Retina (tissue), 1 donor: ENCODE measurements at places on chromosomes 16 and 17.
A peak's percentile ranks its signal among the peaks of the same experiment; 100 is the strongest.

DNA sequence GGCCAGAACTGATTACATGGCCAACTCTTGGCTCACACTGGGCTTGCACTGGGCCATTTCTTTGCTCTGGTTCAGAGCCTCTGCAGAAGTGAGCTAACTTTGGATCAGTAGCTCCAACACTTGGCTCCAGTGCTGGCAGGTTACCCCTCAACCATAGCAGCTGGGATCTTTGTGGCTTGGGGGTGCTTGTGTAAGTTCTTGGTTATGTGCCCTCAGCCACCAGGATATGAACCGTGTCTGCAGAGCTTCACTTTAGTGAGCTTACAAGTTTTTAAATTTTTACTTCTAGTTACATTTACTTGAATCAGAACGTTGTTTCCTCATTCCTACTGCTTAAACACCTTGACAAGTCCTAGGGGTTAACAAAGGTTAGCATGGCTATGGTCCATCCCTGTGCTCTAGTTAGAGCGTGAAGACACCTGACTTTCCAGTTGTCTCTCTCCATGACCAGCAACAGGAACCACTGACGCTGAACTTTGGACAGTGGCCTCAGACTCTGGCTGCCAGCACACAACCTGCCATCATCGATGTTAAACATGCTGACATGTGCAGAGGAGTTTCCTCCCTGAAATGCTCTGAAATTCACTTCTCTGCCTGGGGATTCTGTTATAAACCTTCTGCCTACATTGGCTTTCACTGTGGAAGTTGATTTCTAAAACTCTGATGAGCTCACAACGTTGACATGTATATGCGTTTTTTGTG, 4.1 kb downstream of the PDF start:
- DNase-seq, result no peak

DNA sequence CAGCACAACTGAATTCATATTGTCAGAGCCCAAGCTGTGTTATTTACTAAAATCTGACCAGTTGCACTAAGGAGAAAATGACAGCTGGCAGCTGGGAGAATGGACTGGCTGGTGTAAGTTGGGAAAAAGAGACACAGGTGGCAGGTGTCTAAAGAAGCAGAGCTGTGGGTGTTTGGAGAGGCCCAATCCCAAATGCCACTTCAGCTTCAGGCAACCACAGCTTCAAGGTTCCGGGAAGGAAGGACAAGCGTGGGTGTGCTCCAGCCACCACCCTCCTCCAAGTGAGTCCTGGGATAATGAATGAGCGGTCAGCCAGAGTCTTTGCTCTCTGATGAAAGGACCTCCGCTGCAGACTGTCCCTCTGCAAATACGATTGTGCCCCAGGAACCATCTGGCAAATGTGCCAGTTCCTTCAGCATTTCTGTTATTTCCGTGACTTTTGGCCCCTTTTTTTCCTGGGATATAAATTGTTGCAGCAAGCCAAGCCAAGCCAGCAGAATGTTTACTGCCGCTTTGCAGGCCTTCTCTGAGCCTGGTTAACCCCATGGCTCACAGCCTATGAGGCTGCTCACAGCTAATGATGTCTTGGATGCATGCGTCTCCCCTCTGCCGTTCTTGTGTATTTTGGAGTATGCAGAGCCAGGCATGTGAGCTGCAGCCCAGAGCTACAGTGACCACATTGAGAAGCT, 9.5 kb upstream of the RHBDL3 start:
- DNase-seq, result no peak

- no peak for DNase-seq
These were observed 57.6 kb downstream of the RGS9 start for GRCh38 chr17:65194670-65195334.

DNA sequence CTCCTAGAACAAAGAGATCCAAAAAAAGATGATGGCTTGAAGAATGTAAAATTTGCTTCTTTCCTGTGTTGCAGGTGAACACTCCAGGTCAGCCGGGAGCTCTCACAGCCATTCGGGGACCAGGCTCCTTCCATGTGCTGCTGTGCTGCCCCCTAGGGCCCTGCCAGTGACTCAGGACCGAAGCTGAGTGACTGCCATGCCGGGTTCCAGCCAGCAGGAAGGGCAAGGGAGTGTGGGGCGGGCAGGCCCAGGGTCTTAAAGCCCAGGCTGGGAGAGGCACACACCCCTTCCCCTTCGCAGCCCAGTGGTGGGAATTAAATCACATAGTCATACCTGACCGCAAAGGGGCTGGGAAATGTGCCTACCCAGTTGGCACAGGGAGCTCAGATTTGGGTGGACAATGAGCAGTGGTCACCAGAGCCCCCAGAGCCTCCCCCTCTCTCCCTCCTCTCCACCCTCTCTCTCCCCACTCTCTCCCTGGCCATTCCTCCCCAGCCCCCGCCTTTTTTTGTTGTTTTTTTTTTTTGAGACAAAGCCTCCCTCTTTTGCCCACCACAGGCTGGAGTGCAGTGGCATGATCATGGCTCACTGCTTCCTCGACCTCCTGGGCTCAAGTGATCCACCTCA, 11.5 kb downstream of the EPOP start:
- DNase-seq, result peak; percentile 72

DNA sequence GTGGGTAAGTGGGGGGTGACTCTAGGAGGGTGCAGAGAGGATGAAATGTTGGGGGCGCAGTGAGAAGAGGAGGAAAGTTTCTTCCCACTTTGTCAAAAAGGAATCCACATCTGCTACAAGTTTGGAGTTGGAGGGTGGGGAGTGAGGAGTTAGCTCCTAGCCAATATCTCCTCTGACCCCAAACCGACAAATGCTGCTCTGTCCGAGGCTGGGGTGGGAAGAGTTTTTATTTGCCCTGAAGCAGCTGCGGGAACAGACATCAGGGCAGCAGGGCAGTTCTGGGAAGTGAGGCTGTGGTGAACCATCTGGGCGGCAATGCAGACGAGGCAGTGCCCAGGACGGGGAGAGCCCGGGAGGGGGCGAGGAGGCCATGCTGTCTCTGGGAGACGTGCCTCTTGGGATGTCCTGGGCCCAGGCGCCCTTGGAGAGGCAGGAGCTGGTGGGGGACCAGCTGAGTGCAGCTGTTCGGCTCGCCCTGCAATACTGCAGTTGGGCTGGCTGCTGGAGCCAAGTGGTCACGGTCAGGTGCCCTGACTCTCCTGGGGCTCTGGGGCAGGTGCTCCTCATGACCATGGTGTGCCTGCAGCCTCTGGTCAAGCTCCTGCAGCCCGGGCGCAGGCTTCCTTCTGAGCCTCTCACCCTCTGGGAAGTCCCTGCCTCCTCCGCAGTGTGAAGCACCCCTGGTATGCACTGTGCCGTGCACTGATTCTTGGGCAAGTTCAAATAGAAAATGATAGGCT, 6.4 kb upstream of the SOCS3 start:
- peak; percentile 29 for DNase-seq

- DNase-seq, result peak; percentile 66
These were observed 5.5 kb downstream of the LIMD2 start for GRCh38 chr17:63694229-63694949.

DNA sequence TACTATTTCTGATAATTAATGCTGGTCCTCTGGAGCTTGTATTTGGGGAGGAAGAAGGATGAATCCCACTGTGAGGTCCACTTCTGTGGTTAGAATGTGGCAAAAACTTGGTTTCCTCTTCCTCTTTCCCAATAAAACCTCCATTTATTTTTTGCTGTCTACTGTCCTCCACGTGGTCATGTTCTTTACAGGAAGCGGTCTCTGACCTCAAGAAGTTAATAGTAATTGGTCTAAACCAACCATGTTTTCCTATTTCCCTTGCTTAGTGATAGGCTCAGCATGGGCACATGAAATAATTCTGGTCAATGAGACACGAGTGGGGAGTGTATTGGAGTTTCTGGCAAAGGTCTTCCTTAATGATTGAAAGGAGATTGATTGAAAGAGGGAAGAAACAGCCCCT, 33.9 kb downstream of the CHP2 start:
- DNase-seq, result no peak

- DNase-seq, result no peak
These were observed 1.3 kb downstream of the MKS1 start for GRCh38 chr17:58217766-58218165.

- peak; percentile 31 for DNase-seq
These were observed 70.0 kb upstream of the NKD1 start for GRCh38 chr16:50478075-50478772.

DNA sequence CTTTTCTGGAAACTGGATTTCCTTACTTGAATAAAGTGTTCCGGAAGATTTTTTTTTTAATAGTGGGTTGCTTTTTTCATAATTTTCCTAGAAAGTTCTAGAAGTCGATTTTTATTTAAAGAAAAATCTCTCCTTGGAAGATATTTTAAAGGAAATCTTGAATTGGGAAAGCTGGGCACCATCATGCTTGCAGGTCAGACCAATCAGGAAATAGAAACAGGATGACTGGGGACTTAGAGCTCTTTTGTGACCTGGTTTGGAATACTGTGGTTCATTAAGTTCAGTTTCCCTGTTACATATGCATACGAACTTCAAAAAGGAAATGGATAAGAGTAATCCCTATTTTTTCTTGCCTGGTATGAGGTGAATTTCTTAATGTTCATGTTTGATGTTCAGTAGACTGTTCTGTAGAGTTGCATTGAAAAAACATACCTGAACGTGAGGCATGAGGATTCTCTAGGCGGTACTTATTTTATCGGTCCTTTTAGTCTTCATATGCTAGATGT, 1.2 kb downstream of the NFATC3 start:
- DNase-seq, result peak; percentile 33

DNA sequence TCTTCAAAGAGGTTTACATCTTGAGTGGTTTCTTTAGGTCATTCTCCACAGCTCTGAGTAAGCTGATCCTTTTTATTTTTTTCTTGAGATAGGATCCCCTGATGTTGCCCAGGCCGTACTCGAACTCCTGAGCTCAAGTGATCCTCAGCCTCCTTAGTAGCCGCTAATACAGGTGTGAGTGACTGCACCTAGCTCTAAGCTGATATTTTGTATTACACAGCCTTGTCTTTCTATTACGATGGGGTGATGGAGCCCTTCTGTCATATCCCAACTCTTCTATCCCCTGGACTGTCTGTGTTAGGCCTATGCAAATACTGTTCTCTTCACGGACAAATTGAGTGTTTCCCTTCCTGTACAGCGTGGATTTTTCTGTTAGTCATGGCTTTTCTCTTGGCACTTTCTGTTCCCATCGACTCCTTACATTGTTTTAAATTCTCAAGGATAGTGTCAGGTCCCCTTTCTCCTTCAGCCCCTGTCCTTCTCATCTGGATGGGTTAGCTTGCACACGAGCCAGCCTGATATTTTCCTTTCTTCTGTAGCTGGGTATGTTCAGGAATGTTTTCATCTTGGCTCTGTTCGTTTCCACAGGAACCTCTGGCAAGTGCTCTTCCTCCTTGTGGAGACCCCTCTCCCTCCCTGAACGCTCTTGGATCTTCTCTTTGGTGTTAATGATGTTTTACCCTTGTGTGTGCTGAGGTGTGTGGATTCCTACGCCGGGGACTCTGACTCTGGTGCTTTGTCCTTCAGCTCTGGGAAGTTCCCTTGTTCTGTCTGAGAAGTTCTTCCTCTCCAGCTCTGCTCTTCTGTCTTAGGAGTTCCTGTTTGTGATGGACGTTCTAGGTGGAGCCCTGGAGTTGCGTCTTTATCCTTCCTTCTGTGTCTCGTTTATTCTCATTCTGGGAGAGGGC, 2.3 kb downstream of the BANP start:
- no peak for DNase-seq

DNA sequence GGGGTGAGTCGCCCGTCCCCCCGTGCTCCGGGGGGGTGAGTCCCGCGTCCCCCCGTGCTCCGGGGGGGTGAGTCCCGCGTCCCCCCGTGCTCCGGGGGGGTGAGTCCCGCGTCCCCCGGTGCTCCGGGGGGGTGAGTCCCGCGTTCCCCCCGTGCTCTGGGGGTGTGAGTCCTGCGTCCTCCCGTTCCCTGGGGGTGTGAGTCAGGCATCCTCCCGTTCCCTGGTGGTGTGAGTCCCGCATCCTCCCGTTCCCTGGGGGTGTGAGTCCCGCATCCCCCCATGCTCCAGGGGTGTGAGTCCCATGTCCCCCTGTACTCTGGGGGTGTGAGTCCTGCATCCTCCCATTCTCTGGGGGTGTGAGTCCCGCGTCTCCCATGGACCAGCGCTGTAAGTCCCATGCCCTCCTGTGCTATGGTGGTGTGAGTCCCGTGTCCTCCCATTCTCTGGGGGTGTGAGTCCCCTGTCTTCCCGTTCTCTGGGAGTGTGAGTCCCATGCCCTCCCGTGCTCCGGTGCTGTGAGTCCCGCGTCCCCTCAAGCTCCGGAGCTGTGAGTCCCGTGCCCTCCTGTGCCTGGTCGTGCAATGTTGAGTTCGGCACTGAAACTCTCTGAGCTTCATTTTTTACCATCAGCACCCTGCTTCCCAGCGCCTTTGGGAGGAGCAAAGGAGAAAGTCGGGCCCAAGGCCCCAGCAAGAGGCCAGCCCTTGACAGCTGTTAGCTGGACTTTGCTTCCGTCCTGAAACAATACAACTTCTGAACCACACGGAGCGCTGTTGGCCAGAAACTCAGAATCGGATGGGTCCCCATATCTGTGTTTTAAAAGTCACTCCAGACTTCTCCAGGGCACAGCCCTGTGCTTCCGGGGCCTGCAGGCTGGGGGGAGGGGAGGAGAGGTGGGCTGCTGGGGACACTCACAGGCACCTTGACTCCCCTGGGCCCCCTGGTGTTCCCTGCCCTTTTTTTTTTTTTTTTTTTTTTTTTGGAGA, 11.5 kb upstream of the ZC3H18 start:
- DNase-seq, result peak; percentile 55

DNA sequence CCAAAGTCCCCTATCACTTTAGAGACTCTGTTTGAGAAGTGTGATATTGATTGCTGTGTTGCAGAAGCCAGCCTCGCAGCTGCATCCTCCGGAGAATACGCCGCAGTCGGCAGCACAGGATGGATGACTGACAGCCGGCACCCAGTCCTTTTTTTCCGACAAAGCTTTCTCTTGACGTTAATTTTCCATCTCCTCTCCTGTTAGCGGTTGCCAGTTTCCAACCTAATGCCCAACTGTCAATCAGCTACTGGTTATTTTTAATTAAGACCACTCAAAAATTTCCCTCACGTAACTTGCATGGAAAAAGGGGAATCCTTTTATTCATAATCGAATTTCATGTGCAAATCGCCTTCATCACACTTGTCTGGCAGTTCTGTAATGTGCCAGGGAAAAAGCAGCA, 953.9 kb downstream of the CDH11 start:
- peak; percentile 41 for DNase-seq

- no peak for DNase-seq
These were observed 6.2 kb downstream of the PCGF2 start for GRCh38 chr17:38741921-38742410.

GRCh38 chr17:39607851-39608130, at the start of gene NEUROD2:
NEUROD2 (minus strand) TSS chr17:39607920; CDS start chr17:39606599, 1,321 bp downstream.
- DNase-seq, result no peak

- no peak for DNase-seq
These were observed 8.6 kb downstream of the DGKE start for GRCh38 chr17:56842577-56842976.

DNA sequence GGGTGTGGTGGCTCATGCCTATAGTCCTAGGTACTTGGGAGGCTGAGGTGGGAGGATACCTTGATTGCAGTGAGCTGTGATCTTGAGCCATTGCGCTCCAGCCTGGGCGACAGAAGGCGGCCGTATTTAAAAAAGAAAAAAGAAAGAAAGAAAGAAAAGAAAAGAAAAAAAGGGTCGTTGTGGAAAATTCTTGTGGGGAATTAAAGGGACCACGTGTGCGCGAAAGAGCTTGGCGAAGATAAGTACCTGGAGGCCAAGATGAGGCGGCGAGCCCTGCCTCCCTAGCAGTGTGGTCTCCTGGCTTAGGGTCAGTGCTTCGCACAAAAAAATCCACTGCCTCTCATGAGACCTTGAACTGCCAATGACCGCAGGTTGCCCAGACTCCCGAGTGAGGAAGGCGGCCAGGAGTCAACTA, 728 bp upstream of the NMT1 start:
- DNase-seq, result no peak

- DNase-seq, result no peak
These were observed 3.2 kb upstream of the SCRN2 start for GRCh38 chr17:47844227-47844626.
